Right lobe of liver (tissue), 6 donors: ENCODE measurements at places on chromosomes 4 and X. TPM values are rescaled to one million over a fixed set of nuclear protein-coding genes. Genes with fewer than 3 reads are reported as not detected.

Gene GLOD5
- 2.1 TPM for total RNA-seq

Gene TLR7
- total RNA-seq, result 0.18 TPM

Gene OFD1
- total RNA-seq, result 11.5 TPM

Gene MAGIX
- 20.9 TPM for total RNA-seq

Gene CITED1
- total RNA-seq, result not detected

GRCh38 chr4:141524116-141524515, 112.3 kb upstream of the IL15 start:
- no peak for DNase-seq
- no peak overlapping the region for H3K4me3 ChIP-seq
- H3K4me1 ChIP-seq, result no peaks in the 10 kb centered on the region
- H3K27ac ChIP-seq, result no peak overlapping the region
- H3K36me3 ChIP-seq, result no peaks in the 10 kb centered on the region

- DNase-seq, result no peak
- no peaks in the 10 kb centered on the region for H3K36me3 ChIP-seq
- H3K27ac ChIP-seq, result no peak overlapping the region
Measured at GRCh38 chr4:107261241-107261874, 225.2 kb upstream of the DKK2 start.

DNA sequence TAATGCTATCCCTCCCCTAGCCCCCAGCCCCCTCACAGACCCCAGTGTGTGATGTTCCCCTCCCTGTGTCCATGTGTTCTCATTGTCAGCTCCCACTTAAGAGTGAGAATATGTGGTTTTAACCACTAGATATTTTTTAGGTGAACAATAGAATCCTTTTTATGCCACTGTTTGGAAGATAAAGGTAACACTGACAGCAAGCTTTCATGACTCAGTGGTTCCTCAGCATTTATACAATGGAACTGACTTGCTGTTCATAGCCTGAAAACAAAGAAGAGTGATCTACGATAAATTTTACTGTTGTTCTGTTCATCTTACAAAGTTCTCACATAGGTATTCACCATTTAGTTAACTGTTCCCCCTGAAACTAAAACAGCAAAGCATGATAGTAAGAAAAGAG, 147.8 kb downstream of the ARHGAP10 start:
- no peak overlapping the region for H3K4me3 ChIP-seq
- no peak for DNase-seq
- H3K27me3 ChIP-seq, result no peaks in the 10 kb centered on the region
- no peaks in the 10 kb centered on the region for H3K36me3 ChIP-seq
- H3K27ac ChIP-seq, result no peak overlapping the region
- no peaks in the 10 kb centered on the region for H3K4me1 ChIP-seq

GRCh38 chr4:152392079-152392478, 143.8 kb downstream of the FBXW7 start:
- no peak overlapping the region for H3K4me3 ChIP-seq
- no peaks in the 10 kb centered on the region for H3K36me3 ChIP-seq

GRCh38 chrX:39944416-39944815, 153.3 kb downstream of the BCOR start:
- no peaks in the 10 kb centered on the region for H3K27me3 ChIP-seq
- no peak overlapping the region for H3K4me3 ChIP-seq
- no peak for DNase-seq
- no peaks in the 10 kb centered on the region for H3K36me3 ChIP-seq
- no peak overlapping the region for H3K27ac ChIP-seq

DNA sequence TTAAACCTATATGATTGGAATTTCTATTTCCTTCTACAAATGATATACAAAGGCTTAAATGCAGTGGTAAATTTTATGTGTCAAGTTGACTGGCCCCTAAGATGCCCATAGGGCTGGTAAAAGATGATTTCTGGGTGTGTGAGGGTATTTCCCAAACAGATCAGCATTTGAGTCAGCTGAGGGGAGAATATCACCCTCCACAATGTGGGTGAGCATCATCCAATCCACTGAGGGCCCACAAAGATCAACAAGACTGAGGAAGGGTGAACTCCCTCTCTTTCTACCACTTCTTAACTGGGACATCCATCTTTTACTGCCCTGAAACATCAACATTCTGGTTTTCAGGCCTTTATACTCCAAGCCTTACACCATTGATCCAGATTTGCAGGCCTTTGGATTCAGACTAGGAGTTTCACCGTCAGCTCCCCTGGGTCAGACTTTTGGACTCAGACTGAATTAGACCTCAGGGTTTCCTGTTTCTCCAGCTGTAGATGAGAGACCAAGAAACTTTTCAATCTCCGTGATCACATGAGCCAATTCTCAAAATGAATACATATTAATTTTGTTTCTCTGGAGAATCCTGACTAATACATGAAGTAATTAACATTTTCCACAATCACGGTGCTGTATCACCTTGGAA, 1020.7 kb upstream of the SLIT2 start:
- H3K4me3 ChIP-seq, result no peak overlapping the region
- DNase-seq, result no peak
- no peak overlapping the region for H3K27ac ChIP-seq
- no peaks in the 10 kb centered on the region for H3K36me3 ChIP-seq
- H3K4me1 ChIP-seq, result no peaks in the 10 kb centered on the region

- H3K27me3 ChIP-seq, result no peaks in the 10 kb centered on the region
- no peaks in the 10 kb centered on the region for H3K4me1 ChIP-seq
- DNase-seq, result peak; percentile 98
- no peaks in the 10 kb centered on the region for H3K36me3 ChIP-seq
- peak within 1 kb of the TSS; percentile 99 for H3K27ac ChIP-seq
Measured at GRCh38 chr4:139177049-139177868, at the start of gene ELF2. ELF2 (minus strand) TSS chr4:139177218; CDS start chr4:139137701, 39,517 bp downstream.

- peaks cover 30% of the 10 kb centered on the region for H3K27me3 ChIP-seq
- DNase-seq, result peak; percentile 57
- H3K36me3 ChIP-seq, result no peaks in the 10 kb centered on the region
- no peak overlapping the region for H3K27ac ChIP-seq
- peak overlapping the region; percentile 25 for H3K4me3 ChIP-seq
Measured at GRCh38 chr4:54230484-54231418, 1.7 kb downstream of the PDGFRA start.

GRCh38 chr4:19748519-19749479, 502.9 kb upstream of the SLIT2 start:
- no peaks in the 10 kb centered on the region for H3K36me3 ChIP-seq
- no peaks in the 10 kb centered on the region for H3K4me1 ChIP-seq
- no peaks in the 10 kb centered on the region for H3K27me3 ChIP-seq
- no peak overlapping the region for H3K4me3 ChIP-seq

DNA sequence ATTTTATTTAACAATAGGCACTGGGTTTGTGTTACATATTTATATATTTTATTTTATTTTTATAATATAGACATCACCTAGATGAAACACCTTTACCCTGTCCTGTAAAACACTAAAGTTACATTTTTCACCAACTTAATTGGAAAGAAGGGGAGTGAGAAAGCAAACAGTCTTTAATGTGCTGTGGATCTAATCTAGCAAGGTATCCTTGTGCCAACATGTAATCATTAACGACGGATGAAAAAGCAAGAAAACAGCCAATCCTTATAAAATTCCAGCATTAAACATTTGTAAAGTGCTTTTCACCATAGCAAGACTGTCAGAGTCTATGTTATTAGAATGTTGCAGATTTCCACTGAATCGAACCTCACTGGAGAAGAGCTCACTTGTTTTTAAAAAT, 92.7 kb downstream of the HHIP start:
- H3K27ac ChIP-seq, result no peak overlapping the region
- no peak for DNase-seq
- H3K4me3 ChIP-seq, result no peak overlapping the region
- no peaks in the 10 kb centered on the region for H3K4me1 ChIP-seq
- no peaks in the 10 kb centered on the region for H3K27me3 ChIP-seq

GRCh38 chrX:97850911-97851310, 967.2 kb downstream of the RPA4 start:
- no peaks in the 10 kb centered on the region for H3K4me1 ChIP-seq
- H3K36me3 ChIP-seq, result no peaks in the 10 kb centered on the region
- DNase-seq, result no peak
- no peaks in the 10 kb centered on the region for H3K27me3 ChIP-seq
- H3K4me3 ChIP-seq, result no peak overlapping the region

DNA sequence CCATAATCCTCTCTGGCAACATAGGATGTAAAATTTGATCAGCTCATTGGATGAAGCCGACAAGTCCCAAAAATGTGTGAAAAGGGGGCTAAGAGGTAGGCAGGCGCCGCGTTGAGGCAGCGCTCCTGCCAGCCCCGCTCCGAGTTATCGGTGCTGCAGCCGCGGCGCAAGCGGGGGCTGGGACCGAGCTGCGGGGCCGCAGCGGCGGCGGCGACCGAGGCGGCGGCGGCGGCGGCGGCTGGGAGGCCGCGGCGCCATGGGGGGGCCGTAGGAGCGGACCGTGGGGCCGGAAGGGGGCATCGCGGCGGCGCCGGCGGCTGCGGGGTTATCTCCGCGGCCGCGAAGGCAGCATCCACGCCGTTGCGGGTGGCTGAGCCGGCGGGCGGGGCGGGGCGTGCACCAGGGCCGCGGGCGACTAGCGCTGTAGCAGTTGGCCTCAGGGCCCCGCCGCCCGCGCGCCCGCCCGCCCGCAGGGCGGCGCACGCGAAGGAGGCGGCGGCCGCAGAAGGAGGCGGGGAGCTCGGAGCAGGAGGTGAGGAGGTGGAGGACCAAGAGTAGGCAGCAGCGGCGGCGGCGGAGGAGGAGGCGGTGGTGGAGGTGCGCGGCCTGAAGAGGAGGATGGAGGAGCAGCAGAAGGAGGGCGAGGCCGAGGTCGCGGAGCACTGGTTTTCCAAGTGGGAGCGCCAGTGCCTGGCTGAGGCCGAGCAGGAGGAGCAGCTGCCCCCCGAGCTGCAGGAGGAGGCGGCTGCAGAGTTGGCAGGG, 126.0 kb upstream of the CXorf66 start:
- peak; percentile 26 for DNase-seq
- H3K4me3 ChIP-seq, result no peak overlapping the region
- H3K36me3 ChIP-seq, result no peaks in the 10 kb centered on the region
- no peak overlapping the region for H3K27ac ChIP-seq

DNA sequence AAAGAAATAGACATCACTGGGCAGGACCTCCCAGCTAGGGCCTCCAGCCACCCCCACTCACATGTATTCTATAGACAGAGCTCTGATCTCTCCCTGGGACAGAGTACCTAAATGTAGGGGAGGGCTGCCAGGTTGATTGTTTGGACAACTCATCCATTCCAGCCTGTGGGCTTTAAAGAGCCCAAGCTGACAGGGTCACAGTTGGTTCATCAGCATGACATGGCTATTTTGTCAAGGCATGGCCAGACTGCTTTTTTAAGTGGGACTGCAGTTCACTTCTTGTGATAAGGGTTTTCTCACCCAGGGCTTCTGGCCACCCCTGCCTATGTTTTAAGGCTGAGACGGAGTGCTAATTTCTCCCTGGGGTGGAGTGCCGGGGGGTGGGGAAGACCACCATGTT, 63.3 kb downstream of the KLHL4 start:
- no peaks in the 10 kb centered on the region for H3K36me3 ChIP-seq
- H3K4me1 ChIP-seq, result no peaks in the 10 kb centered on the region
- H3K27me3 ChIP-seq, result no peaks in the 10 kb centered on the region
- no peak overlapping the region for H3K4me3 ChIP-seq
- no peak overlapping the region for H3K27ac ChIP-seq

- no peak overlapping the region for H3K4me3 ChIP-seq
- no peak for DNase-seq
- H3K27ac ChIP-seq, result no peak overlapping the region
- H3K27me3 ChIP-seq, result no peaks in the 10 kb centered on the region
- H3K4me1 ChIP-seq, result no peaks in the 10 kb centered on the region
Measured at GRCh38 chr4:25449270-25449669, 72.2 kb downstream of the ANAPC4 start.

- H3K4me1 ChIP-seq, result no peaks in the 10 kb centered on the region
- H3K36me3 ChIP-seq, result no peaks in the 10 kb centered on the region
- H3K4me3 ChIP-seq, result no peak overlapping the region
- DNase-seq, result no peak
- no peaks in the 10 kb centered on the region for H3K27me3 ChIP-seq
- H3K27ac ChIP-seq, result no peak overlapping the region
Measured at GRCh38 chr4:5040856-5041620, 10.2 kb upstream of the STK32B start.

GRCh38 chr4:101279377-101279871, 67.9 kb downstream of the PPP3CA start:
- DNase-seq, result no peak
- H3K4me3 ChIP-seq, result no peak overlapping the region
- no peaks in the 10 kb centered on the region for H3K27me3 ChIP-seq
- H3K4me1 ChIP-seq, result no peaks in the 10 kb centered on the region
- H3K36me3 ChIP-seq, result no peaks in the 10 kb centered on the region

GRCh38 chrX:68832516-68833447, 4.0 kb downstream of the EFNB1 start:
- no peak overlapping the region for H3K27ac ChIP-seq
- peak overlapping the region; percentile 70 for H3K4me3 ChIP-seq
- no peaks in the 10 kb centered on the region for H3K4me1 ChIP-seq

DNA sequence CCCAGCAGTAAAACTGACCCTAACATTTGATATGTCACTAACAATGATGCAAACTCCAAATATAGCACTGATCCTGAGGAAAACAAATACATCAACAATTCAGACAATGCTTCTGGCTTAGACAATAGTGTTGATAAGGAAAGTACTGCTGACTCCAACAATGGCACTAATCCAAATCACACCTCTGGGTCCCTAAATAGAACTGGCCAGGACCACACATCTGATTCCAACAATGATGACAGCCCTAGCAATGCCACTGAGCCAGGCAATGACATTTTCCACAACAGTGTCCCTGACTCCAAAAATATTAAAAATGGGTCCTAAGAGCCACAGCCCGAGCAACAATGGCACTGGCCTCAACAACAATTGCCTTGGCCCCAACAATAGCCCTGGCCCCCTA, 243.1 kb upstream of the APOOL start:
- H3K4me3 ChIP-seq, result no peak overlapping the region
- H3K27ac ChIP-seq, result no peak overlapping the region
- no peaks in the 10 kb centered on the region for H3K27me3 ChIP-seq
- no peaks in the 10 kb centered on the region for H3K4me1 ChIP-seq
- DNase-seq, result no peak

- no peak overlapping the region for H3K27ac ChIP-seq
- no peaks in the 10 kb centered on the region for H3K27me3 ChIP-seq
- DNase-seq, result no peak
- H3K4me1 ChIP-seq, result no peaks in the 10 kb centered on the region
Measured at GRCh38 chrX:105975382-105975781, 63.1 kb downstream of the SERPINA7 start.

- H3K27me3 ChIP-seq, result no peaks in the 10 kb centered on the region
- H3K27ac ChIP-seq, result peak overlapping the region; percentile 92
- DNase-seq, result peak; percentile 71
- H3K4me1 ChIP-seq, result peaks cover 11% of the 10 kb centered on the region
- no peaks in the 10 kb centered on the region for H3K36me3 ChIP-seq
Measured at GRCh38 chr4:76950052-76950955, 752 bp downstream of the SEPTIN11 start.

DNA sequence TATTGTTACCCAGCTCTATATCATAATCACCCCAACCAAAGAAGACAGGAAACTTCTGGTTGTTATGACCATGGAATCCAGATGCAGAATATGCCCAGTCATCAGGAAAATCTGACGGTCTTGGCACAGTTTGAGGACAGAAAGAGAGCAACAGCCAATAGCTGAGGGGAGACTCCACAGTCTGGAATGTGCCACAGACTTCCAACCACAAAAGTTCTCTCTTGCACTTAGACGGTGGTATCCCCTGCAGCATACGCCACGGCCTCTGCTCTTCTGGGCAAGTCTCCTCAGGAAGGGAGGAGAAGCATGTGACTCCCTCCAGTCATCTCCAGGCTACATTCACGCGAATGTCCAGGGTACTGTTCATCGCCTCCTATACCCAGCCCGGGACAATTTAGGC, 18.4 kb downstream of the ZNF827 start:
- H3K27me3 ChIP-seq, result no peaks in the 10 kb centered on the region
- H3K4me3 ChIP-seq, result no peak overlapping the region
- no peak overlapping the region for H3K27ac ChIP-seq
- DNase-seq, result no peak
- no peaks in the 10 kb centered on the region for H3K36me3 ChIP-seq
